ENCODE measurements at places on chromosomes 1 and 21. TPM values are rescaled to one million over a fixed set of nuclear protein-coding genes. Genes with fewer than 3 reads are reported as not detected.

ZNF124 gene
- total RNA-seq: 25.6 TPM

- H3K4me1 ChIP-seq: no peaks in the 10 kb centered on the region
- no peak for DNase-seq
- H3K27ac ChIP-seq: no peak overlapping the region
Observed at GRCh38 chr1:236107121-236107907, 35.0 kb upstream of the GPR137B start.

DNA sequence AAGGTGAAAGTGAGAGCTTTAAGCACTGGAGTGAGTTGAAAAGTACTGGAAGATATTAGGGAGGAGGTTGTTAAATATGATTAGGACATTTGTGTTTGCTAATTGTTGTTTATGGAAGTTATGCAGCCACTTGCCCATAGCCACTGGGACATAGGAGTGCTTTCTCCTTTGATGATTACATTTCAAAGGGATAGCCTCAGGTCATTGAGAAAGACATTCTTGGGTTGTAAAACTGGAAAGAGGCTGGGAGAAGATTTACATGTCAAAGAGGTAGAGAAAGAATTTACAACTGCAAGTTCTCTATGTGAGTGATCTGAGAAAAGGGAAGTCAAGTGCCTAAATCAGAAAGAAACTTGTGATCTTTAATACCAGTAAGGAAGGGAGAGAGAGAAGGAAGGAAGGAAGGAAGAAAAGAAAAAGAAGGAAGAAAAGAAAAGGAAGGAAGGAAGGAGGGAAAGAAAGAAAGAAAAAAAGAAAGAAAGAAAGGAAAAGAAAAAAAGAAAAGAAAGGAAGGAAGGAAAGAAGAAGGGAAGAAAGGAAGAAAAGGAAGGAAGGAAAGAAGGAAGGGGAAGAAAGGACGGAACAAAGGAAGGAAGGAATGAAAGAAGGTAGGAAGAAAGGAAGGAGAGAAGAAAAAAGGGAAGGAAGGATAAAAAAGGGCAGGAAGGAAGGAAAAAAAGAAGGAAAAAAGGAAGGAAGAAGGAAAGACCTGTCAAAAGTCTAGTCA lies 284.6 kb upstream of the DPYD start:
- DNase-seq: no peak
- peaks cover 17% of the 10 kb centered on the region for H3K4me1 ChIP-seq
- H3K4me3 ChIP-seq: no peak overlapping the region
- H3K36me3 ChIP-seq: no peaks in the 10 kb centered on the region

- H3K36me3 ChIP-seq: no peaks in the 10 kb centered on the region
- DNase-seq: no peak
- no peaks in the 10 kb centered on the region for H3K4me1 ChIP-seq
- peaks cover 7% of the 10 kb centered on the region for H3K27me3 ChIP-seq
- no peak overlapping the region for H3K4me3 ChIP-seq
- H3K27ac ChIP-seq: no peak overlapping the region
Observed at GRCh38 chr1:115219927-115220326, 118.1 kb downstream of the NGF start.

GRCh38 chr1:30319765-30320580 lies 403.4 kb downstream of the MATN1 start:
- no peak overlapping the region for H3K27ac ChIP-seq
- no peaks in the 10 kb centered on the region for H3K36me3 ChIP-seq
- H3K4me3 ChIP-seq: no peak overlapping the region

Data from endothelial cell of umbilical vein (primary cell).